ENCODE measurements at places on chromosomes 6 and 20. TPM values are rescaled to one million over a fixed set of nuclear protein-coding genes. Genes with fewer than 3 reads are reported as not detected.

- DNase-seq, result peak; percentile 52
Observed at GRCh38 chr6:43228951-43229802, at the start of gene DNPH1. Gene DNPH1, minus strand, starts transcription at chr6:43229481. Its CDS starts 25 bp downstream, at chr6:43229456.

DNA sequence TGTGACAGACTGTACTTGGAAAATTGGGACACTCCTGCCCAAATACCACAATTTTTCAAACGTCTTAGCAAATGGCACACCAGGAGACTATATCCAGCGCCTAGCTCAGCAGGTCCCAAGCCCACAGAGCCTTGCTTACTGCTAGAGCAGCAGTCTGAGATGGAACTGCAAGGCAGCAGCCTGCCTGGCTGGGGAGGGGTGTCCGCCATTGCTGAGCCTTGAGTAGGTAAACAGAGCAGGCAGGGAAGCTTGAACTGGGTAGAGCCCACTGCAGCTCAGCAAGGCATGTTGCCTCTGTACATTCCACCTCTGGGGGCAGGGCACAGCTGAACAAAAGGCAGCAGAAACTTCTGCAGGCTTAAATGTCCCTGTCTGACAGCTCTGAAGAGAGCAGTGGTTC is 1003.3 kb upstream of the MAP3K7 start:
- no peak for DNase-seq

GRCh38 chr6:53282741-53283140 is 66.0 kb downstream of the ELOVL5 start:
- no peak for DNase-seq

DNA sequence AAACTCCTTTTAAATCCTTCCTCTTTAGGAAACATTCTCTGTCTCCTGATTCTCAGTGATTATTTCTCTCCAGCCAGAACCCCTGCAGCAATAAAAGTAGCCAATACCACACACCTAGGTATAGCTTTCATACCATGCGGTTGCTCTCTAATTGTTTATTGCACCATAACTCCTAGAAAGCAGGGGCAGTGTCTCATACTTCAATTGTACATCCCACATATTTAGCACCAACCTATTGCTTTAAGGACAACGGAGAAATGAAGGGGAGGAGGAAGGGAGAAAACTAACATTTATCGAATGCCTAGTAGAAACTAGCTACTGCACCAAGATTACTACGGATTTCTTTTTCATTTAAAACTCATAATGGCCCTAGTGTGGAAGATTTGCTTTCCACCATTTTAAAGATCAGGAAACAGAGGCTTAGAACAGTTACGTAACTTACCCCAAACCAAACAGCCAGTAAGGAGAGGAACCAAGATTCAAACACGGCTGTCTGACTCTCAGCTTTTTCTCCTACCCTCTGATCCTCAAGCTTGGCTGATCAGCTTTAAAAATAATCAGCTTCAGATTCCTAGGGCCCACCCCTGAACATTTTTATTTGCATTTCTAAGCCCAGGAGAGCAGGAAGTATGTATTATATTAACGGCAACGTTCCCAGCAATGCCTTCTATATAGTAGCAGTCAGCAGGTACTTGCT is 43.4 kb upstream of the ATXN1 start:
- no peak for DNase-seq

DNA sequence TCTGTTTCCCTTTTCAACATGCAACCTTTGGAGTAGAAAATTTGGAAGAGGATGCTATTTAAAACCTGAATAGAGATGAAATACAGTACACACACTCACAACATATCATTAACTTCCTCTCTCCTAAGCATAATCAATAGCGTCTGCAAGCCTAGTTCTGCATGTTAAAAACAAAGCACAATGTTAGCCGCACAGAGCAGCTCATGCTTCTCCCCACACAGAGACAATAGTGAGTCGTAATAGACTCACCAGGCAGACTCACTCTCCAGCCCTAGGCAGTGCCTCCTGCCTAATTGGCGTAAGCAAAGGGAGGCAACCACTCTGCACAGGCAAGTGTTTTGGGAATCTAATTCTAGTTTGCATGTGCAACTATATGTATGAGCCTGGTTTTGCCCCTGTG is 45.8 kb upstream of the ARID1B start:
- no peak for DNase-seq

DNA sequence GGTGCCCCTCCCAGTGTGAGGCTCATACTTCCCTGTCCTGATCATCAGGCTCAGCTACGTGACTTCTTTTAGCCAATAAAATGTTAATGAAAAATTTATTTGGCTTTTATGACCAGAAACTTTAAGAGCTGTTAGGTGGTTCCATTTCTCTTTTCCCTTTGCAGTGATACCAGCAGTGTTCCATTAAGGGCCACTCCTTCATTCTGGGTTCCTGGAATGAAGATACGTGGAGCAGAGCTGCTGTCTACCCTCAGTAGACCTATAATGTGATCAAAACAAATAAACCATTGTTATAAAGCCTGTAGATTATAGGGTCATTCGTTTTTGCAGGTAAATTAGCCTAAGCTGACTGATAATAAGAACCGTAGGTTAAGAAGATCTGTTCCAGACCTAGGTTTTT is 228.0 kb downstream of the ZFAND3 start:
- no peak for DNase-seq

GRCh38 chr20:24936526-24937407 is 12.3 kb upstream of the CST7 start:
- no peak for DNase-seq

DNA sequence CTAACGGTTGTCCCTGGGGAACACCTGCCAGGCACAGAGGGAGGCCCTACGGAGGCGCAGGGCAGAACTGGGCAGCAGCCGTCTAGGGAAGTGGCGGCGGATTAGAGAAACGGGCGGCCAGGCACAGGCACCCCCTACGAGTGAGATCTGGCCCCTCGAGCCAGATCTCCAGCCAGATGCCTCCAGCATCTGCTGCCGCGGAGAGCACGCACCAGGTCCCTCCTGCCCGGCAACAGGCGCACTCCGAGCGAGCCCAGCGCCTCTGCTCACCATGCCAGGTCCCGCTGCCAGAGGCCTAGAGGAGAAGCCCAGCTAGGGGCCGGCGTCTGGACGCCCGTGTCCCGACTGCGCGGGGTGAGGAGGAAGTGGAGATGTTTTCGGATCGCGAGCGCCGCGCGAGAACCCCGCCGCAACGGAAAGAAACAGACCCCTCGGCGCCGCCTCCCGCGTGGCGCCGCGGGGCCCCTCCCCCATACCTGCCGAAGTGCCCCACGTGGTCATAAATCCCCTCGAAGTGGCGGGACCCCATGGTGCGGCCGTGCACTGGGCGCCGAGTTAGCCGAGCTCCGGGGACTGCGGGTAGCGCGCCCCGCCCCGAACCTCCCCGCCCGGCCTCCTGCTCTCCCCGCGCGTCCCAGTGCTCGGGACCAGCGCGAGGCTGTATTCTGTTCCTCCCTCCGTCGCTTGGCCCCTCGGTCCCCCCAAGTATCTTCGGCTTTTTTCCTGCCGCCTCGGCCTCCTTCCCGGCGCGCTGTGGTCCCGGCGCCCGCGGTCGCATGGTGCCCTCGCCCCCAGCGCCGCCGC is at the start of gene SLC22A16:
SLC22A16 (minus strand) TSS at position 568 of the 804 bp plus-strand sequence; CDS start at position 529, 39 bp downstream.
- no peak for DNase-seq

DNA sequence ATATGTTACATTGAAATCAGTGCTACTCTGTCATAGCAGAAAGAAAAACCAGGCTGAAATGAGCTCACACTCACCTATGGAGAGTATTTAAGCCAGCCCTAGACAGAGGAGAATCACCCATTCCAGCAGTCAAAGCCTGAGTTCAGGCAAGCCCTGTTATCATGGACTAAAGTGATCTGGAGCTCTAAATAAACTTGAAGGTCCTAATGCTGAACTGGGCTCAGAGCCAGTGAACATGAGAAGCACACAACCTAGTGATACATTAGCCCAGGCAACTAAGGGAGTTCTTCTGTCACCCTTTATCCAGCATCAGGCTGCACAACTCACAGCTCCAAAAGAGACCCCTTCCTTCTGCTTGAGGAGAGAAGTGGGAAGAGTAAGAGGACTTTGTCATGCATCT is 425.0 kb downstream of the COL12A1 start:
- no peak for DNase-seq

RSPH9 gene
- 0.61 TPM for total RNA-seq

COL9A3 gene
- total RNA-seq, result 5.8 TPM

PRSS35 gene
- total RNA-seq, result not detected

MCHR2 gene
- total RNA-seq, result not detected

CSTF1 gene
- 60.9 TPM for total RNA-seq

BPIFB4 gene
- total RNA-seq, result not detected

PBOV1 gene
- not detected for total RNA-seq

SLC17A1 gene
- total RNA-seq, result not detected

CEP43 gene
- total RNA-seq, result 14.9 TPM
